ENCODE measurements at places on chromosomes 7 and 10. TPM values are rescaled to one million over a fixed set of nuclear protein-coding genes. Genes with fewer than 3 reads are reported as not detected.

DNA sequence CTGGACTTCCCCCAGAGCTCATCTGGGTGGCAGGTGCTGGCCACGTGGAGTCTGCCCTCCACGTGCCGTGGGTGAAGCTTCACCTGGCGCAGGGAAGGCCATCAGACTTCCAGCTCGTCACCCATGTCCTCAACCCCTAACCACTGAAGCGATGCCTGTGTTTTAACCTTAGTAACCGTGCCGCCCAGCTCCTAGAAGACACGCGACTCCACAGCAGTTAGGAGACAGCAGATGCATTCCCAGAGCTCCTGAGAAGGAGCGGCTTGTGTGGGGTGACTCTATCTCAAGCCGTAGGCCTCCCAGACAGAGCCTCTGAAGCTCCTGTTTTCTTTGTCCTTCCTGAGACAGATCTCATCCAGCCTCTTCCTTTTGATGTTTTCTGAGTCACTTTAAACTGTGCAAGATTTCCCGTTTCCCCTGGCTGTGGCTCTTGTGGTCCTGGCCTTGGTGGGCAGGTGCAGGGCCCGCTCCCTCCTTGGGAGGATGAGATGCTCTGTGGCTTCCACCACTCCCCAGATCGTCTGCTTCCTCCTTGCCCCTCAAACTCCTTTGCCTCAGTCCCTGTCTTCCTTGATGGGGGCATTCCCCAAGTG, 41.4 kb upstream of the AP5Z1 start:
- H3K36me3 ChIP-seq: no peaks in the 10 kb centered on the region
- peaks cover 9% of the 10 kb centered on the region for H3K4me1 ChIP-seq
- DNase-seq: no peak
- H3K27ac ChIP-seq: no peak overlapping the region
- H3K27me3 ChIP-seq: no peaks in the 10 kb centered on the region

Gene OPTN
- 61.5 TPM for total RNA-seq

GRCh38 chr10:113099431-113100183, 149.6 kb downstream of the TCF7L2 start:
- DNase-seq: no peak
- no peak overlapping the region for H3K27ac ChIP-seq
- H3K4me1 ChIP-seq: peaks cover 43% of the 10 kb centered on the region
- no peaks in the 10 kb centered on the region for H3K36me3 ChIP-seq
- no peaks in the 10 kb centered on the region for H3K27me3 ChIP-seq

Gene CRPPA
- total RNA-seq: 2.9 TPM

GRCh38 chr7:74141705-74142104, 32.5 kb upstream of the EIF4H start:
- H3K36me3 ChIP-seq: no peaks in the 10 kb centered on the region
- H3K27me3 ChIP-seq: no peaks in the 10 kb centered on the region
- no peak overlapping the region for H3K4me3 ChIP-seq
- no peaks in the 10 kb centered on the region for H3K4me1 ChIP-seq
- no peak overlapping the region for H3K27ac ChIP-seq

DNA sequence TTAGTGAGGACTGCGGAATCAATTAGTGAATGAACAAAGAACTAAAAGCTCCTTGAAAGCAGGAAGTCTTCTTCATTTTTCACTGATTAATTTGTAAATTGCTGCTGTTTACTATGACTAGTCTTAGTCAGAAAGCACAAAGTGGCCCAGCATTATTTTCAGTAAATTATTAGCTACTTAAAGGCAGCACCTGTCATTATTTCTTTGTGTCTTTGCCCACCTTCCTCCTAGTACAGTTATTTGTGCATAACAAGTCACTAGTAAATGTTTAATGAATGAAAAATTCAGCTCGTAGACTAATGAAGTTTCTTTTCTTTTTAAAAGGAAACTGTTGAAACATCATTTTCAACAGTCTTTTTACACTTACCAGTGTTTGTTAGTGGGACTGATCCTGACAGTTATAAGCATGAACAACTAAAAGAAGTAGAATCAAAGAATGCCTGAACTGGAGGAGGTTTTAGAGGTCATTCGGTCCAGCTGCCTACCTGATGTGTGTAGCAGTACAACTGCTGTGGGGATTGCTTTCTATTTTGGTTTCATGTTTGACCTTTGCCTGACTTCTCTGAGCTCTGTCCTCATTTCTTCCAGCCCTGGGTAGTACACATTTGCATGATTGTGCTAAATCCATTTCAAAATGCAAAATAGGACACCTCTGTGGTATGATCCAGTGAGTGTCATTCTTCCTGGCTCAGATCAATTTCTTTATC, 140.0 kb upstream of the PHYHIPL start:
- DNase-seq: no peak
- no peaks in the 10 kb centered on the region for H3K36me3 ChIP-seq
- H3K27me3 ChIP-seq: no peaks in the 10 kb centered on the region
- H3K4me3 ChIP-seq: no peak overlapping the region

Gene CHN2
- 14.4 TPM for total RNA-seq

Gene ADAM12
- 0.98 TPM for total RNA-seq

Gene PKD2L1
- total RNA-seq: 2.1 TPM

DNA sequence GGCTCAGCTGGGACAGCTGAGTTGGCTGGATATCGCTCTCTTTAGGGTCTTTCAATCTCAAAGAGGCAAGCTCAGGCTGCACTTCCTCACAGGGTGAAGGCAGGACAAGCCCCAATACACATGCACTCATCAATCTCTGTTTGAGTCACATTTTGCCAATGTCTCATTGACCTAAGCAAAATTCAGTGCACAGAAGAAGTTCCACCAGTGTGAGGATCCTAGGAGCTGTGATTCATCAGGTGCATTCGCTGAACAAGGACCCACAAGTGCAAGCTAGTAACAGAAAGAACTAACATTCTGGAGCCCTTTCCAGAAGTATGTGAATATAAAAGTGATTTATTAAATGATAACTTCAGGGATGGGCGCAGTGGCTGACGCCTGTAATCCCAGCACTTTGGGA, 477.2 kb downstream of the GPAM start:
- no peaks in the 10 kb centered on the region for H3K4me1 ChIP-seq
- no peaks in the 10 kb centered on the region for H3K27me3 ChIP-seq
- DNase-seq: no peak

DNA sequence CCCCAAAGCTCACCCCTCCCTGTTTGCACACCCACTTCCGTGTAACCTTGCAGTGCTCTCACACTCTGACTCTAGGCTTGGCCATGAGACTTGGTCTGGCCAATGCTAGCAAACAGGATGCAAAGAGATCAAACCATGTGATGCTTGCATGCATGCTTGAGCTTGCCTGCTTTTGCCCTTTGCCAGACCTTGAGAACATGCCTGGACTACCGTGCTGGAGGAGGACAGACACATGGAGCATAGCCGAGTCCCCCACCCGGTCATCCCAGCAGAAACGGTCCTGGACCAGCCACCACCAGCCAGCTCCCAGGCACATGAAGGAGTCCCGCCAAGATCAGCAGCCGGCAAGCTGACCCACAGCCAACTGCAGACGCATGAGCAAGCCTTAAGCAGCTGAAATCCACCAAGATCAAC, 23.4 kb downstream of the PYROXD2 start:
- DNase-seq: no peak
- peaks cover 4% of the 10 kb centered on the region for H3K4me1 ChIP-seq
- no peak overlapping the region for H3K4me3 ChIP-seq
- H3K36me3 ChIP-seq: no peaks in the 10 kb centered on the region
- no peak overlapping the region for H3K27ac ChIP-seq

DNA sequence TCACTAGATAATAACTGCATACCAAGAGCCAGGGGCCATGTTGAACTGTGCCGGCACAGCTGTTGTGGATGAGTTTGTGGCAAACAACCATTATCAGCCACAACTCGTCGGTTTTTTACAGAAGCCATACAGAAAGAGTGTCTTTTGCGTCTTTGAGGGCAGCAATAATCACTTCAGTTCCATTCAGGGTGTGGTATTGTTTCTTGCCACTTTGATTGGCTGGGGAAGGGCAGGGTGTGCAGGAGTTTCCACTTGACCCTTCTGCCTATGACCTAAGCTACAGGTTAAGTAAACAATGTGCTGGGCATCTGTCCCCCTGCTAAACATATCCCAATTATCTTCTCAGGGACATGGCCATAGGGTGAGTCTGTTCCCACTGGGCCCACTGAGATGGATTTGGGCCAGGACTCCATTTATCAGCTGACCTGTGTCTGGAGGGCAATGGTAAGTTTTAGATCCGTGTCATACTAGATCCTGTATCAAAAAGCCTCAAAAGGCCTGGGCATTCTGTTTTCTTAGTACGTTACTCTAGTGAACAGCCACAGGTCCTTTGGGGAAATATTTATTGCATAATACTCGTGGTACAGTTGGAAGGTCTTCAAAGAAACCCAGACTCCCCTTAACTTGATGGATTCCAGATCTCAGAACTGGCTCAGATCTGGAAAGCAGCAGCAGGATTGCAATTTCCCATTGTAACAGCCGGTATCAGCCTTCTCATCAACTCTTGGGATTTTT, 15.9 kb downstream of the ZNF3 start:
- no peak overlapping the region for H3K4me3 ChIP-seq
- H3K27me3 ChIP-seq: no peaks in the 10 kb centered on the region
- H3K36me3 ChIP-seq: peaks cover 42% of the 10 kb centered on the region
- peaks cover 6% of the 10 kb centered on the region for H3K4me1 ChIP-seq
- no peak for DNase-seq
- peak overlapping the region; percentile 4 for H3K27ac ChIP-seq

DNA sequence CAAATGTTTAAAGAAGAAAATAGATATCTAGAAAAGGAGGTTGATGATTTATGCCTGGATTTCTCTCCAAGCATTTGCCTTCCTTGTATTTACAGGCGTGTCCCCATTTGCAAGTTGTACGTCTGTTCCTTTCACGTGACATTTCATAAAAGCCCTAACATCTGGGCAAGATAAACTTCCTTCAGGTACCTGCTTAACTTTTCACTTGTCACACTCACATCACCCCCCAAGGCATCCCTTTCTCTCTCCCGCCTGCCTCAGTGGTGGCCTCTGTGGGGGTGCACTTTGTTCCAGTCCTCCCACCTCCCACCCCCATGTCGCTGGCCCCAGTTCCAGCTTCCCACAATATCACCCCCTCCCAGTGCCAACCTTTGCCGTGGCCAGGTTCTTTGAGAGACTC, 6.7 kb downstream of the TWIST1 start:
- H3K27me3 ChIP-seq: peaks cover 100% of the 10 kb centered on the region
- no peak overlapping the region for H3K27ac ChIP-seq
- H3K4me1 ChIP-seq: peaks cover 4% of the 10 kb centered on the region
- no peak overlapping the region for H3K4me3 ChIP-seq
- H3K36me3 ChIP-seq: no peaks in the 10 kb centered on the region

Gene WNT2
- 12.9 TPM for total RNA-seq

- no peak for DNase-seq
- H3K36me3 ChIP-seq: no peaks in the 10 kb centered on the region
- no peak overlapping the region for H3K4me3 ChIP-seq
- H3K4me1 ChIP-seq: no peaks in the 10 kb centered on the region
- H3K27me3 ChIP-seq: no peaks in the 10 kb centered on the region
- no peak overlapping the region for H3K27ac ChIP-seq
Observed at GRCh38 chr10:46247181-46247475, 39.7 kb upstream of the ANTXRL start.

DNA sequence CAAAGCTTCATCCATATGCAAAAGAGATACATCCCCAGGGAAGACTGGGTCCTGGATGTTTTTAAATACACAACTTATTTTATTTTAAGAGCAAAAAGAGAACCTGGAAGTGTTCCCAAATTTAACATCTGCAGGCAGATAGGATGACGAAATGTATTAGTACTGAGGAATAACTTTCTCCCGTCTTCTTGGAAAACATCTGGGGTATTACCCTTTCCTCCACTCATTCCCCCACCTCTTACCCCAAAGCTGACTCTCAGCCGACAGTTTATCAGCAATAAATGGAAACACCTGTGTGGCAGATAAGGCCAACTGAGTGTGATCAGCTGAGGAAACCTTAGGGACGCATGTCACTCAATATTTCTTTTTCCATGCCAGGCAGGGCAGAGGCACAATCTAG, 435.6 kb upstream of the NPVF start:
- H3K36me3 ChIP-seq: no peaks in the 10 kb centered on the region
- no peak overlapping the region for H3K4me3 ChIP-seq
- no peaks in the 10 kb centered on the region for H3K27me3 ChIP-seq
- H3K4me1 ChIP-seq: peaks cover 5% of the 10 kb centered on the region
- no peak for DNase-seq

GRCh38 chr7:5634107-5634950, 147.1 kb downstream of the RNF216 start:
- H3K27me3 ChIP-seq: no peaks in the 10 kb centered on the region
- peaks cover 42% of the 10 kb centered on the region for H3K4me1 ChIP-seq
- peak overlapping the region; percentile 71 for H3K27ac ChIP-seq
- peaks cover 32% of the 10 kb centered on the region for H3K36me3 ChIP-seq

DNA sequence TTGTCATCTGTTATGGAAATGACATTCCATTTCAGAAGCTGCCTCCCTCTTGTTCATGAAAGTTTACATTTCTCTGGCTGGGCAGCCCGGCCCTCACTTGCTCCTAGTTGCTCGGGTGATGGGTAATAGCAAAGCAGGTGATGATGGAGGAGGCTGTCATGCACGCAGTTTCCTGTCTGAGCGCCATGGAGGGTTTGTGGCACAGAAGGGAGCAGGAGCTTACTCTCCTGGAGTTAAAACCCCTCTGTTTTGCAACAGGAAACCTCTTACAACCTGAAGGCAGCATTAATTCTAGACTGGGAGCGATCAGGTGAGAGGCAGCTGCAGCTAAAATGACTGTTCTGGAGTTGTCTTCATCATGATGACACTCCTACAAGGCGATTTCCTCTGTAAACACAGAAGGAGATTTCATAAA, 34.1 kb upstream of the MKI67 start:
- no peaks in the 10 kb centered on the region for H3K4me1 ChIP-seq
- no peaks in the 10 kb centered on the region for H3K36me3 ChIP-seq
- H3K27ac ChIP-seq: no peak overlapping the region
- DNase-seq: no peak
- peaks cover 5% of the 10 kb centered on the region for H3K27me3 ChIP-seq
- no peak overlapping the region for H3K4me3 ChIP-seq

- H3K4me3 ChIP-seq: peak overlapping the region; percentile 90
- DNase-seq: no peak
- no peaks in the 10 kb centered on the region for H3K27me3 ChIP-seq
- peaks cover 64% of the 10 kb centered on the region for H3K4me1 ChIP-seq
- H3K36me3 ChIP-seq: peaks cover 56% of the 10 kb centered on the region
Observed at GRCh38 chr10:103449208-103450144, 2.7 kb downstream of the CALHM2 start.

GRCh38 chr10:109911903-109912302, 11.4 kb downstream of the XPNPEP1 start:
- H3K36me3 ChIP-seq: peaks cover 27% of the 10 kb centered on the region
- H3K27me3 ChIP-seq: no peaks in the 10 kb centered on the region
- H3K27ac ChIP-seq: no peak overlapping the region
- peaks cover 10% of the 10 kb centered on the region for H3K4me1 ChIP-seq

GRCh38 chr10:18683427-18683826, 24.2 kb downstream of the ARL5B start:
- H3K27me3 ChIP-seq: no peaks in the 10 kb centered on the region
- peaks cover 9% of the 10 kb centered on the region for H3K4me1 ChIP-seq
- H3K4me3 ChIP-seq: no peak overlapping the region
- H3K27ac ChIP-seq: no peak overlapping the region
- DNase-seq: no peak
- H3K36me3 ChIP-seq: no peaks in the 10 kb centered on the region

GRCh38 chr10:99975106-99975829, 34.5 kb downstream of the DNMBP start:
- DNase-seq: no peak
- H3K27ac ChIP-seq: no peak overlapping the region
- peaks cover 5% of the 10 kb centered on the region for H3K4me1 ChIP-seq
- no peak overlapping the region for H3K4me3 ChIP-seq
- H3K36me3 ChIP-seq: peaks cover 3% of the 10 kb centered on the region

- no peak for DNase-seq
- H3K27ac ChIP-seq: no peak overlapping the region
- no peak overlapping the region for H3K4me3 ChIP-seq
Observed at GRCh38 chr7:28597284-28597683, 185.0 kb downstream of the CREB5 start.

Gene TLX1
- total RNA-seq: not detected
